Stimulated activated naive CD4-positive, alpha-beta T cell treated with Interleukin-2 at 50 U/mL for 16 hours (primary cell): ENCODE measurements at places on chromosomes 1 and 21.

DNA sequence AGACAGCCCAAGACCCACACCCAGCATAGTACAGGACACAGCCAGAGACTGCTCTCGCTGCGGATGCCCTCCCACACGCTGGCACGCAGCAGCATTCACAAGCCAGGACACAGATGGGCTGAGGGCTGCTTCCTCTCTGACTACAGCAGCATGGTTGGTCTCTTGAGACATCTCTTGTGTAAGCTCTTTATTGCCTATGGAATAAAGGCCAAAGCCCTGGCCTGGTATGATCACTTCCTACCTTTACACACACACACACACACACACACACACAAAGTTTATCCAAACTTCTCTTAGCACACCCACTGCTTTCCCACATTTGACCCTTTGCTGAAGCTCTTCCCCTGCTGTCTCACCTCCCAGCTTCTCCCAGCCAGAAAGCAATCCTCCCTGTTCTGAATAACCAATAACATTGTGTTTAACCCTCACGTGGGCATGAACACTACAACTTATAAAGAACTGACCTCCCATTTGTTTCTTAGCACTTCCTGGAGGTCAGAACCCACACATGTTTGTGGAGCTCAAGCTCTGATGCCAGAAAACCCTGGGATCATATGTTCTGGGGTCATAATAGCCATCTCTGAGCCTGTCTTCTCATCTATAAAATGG is 1.2 kb upstream of the LUZP1 start:
- DNase-seq = no peak

- DNase-seq = no peak
Observed at GRCh38 chr1:88581703-88582102, 102.4 kb upstream of the PKN2 start.

DNA sequence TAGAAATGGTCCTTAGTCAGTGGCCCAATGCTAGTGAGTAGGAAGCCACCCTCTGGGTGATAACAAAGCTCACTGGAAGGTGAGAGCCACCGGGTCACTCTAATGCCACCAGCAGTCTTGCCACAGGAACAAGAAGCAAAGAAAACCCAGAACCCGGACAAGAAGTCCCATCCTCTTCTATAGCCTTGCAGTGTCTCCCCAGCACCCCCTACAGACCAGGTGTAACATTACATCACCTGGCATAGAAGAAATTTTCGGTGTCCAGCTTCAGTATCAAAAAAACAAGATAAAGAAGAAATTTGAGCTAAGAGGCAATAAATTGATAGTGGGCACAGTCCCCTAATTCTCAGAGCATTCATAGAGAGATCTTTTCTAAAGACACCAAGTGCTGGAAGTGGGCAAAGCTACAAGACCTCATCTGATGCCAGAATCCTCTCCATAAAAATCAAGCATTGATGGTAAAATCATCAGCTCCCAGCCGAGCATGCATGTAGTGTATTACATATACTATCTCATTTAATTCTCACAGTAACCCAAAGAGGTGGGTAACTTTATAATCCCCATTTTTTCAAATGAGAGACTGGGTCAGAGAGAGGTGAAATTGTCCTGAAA is 491.0 kb downstream of the MATN1 start:
- no peak for DNase-seq

DNA sequence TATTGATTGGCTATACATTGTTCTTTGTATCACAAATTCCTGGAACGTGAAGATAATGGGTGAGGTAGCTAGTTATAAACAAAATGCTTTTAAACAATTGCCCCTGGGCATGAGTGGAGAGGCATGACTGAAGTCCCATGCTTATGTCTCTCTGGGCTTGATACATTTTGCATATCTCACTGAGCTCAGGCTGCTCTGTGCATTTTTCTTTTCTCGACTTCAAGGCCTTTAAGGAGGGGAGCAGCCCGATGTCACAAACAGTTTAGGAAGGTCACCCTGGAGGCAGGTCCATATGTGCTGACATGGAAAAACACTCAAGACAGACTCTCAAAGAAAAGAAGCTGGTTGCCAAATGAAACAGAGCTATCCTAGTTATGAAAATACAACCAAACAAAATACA is 80.1 kb upstream of the PUM1 start:
- DNase-seq = no peak

DNA sequence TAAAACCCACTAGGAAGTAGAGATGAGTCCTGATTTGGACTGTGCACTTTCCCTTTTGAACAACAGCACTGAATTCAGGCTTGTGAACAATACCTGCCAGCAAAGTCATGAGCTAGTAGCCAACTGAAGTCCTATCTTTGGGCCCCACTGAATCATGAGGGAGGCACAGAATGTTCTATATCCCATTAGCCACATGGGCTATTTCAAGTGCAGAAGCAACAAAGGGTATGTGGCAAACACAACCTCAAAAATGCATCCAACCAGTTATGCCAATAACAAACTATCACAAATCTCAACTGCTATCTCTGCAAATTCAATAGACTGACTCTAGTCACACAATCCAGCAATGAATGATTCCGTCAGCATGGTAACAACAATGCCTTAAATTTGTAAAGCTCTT is 276.0 kb downstream of the MRPL39 start:
- no peak for DNase-seq

GRCh38 chr1:82948386-82948785 is 1050.5 kb downstream of the TTLL7 start:
- no peak for DNase-seq

DNA sequence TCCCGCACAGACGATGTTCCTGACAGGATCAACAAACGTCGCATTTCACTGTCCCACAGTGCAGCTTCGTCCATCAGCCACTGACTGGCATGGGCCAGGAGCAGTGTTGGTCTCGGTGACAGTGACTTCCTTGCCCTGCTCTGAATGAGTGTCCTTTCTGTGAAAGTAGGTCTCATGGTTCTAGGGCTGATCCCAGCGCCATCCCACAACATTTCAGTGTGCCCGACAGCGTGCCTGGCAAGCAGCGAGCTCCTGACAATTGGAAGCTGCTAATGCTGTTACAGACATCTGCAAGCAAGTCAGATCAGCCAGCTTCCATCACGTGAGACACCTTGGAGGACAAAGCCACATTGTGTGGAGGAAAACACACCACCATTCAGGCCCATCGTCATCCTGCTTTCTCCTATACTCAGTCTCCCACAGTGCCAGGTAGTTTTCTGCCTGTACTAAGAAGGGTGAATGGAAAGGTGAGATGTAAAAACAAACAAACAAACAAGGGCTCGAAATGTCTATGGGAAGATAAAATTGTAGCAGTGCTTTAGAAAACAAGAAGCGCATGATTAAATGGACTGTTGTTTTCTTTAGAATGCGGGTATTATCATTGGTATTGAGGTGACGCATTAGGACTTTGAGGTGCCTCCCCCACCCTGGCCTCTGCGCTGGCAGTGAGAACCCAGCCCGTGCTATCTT is 21.9 kb downstream of the ERRFI1 start:
- no peak for DNase-seq

- DNase-seq = no peak
Observed at GRCh38 chr1:199808110-199808870, 219.2 kb upstream of the NR5A2 start.

DNA sequence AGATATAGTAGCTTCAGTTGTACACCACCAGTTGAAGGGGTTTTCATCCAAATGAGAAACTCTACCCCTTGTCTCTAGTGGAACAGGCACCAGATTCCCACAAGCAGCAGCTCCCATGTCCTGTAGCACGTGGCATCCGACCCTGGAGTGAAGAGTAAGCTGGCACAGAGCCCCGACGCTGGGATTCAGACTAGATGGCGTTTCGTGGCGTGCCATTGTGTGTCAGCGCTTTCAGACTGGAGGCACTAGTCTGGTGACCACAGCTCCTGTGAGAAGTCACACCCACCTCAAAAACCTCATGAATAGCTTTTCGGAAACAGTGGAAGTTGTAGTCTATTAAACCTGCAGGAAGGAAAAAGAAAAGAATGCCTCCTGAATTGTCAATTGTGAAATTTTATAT is 20.2 kb downstream of the RRAGC start:
- DNase-seq = no peak

DNA sequence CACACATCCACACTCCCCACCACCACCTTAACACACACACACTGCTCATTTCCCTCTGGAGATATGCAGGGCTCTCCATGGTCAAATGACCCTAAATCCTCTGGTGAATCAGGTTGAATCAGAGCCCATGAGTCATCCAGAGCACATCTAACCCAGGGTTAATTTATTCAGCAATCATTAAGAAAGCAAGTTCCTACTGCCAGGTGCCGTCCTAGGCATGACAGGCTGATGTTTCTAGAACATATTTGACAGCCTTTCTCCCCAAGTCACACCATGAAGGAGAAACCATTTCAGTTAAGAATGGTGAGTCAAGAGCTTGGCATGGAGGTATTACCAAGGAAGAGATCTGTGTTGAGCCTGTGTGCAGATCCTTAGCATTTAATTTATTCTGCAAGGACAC is 194.3 kb upstream of the CAMK1G start:
- no peak for DNase-seq

DNA sequence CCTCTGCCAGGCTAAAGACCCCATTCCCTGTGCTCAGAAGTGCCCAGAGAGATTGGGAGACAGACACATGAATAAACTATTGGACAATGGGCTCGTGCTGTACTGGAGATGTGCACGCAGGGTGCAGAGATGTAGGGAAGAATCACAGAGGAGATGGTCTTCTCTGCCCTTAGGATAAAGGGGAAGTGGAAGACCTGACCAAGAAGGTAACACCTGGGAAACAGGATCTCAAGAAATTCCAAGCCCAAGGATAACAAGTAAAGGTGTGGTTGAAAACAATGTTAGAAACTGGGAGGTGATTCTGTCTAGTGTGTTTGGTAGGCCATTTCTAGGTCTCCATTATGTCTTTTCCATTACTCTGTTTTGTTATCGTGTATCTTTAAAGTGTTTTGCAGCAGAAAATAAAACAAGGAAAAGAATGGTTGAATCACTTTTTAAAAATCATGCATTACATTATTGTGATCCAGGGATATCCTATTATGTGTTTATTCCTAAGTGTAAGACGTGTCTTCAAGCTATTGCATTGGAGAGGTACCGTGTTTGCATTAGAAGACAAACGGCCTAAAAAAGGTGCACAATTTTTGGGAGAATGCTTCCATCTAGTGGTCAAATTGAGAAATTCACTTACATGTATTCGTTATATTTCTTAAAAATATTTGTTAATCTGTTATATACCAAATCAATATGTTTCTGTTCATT is 40.8 kb upstream of the KCTD3 start:
- no peak for DNase-seq
